ENCODE measurements at places on chromosomes 12 and 14. TPM values are rescaled to one million over a fixed set of nuclear protein-coding genes. Genes with fewer than 3 reads are reported as not detected.

Gene APOF
- polyA plus RNA-seq, result not detected

Gene KCNMB4
- polyA plus RNA-seq, result 1.3 TPM

Gene DAO
- polyA plus RNA-seq, result not detected

Gene CPM
- polyA plus RNA-seq, result 2.2 TPM

Gene FITM1
- polyA plus RNA-seq, result 163 TPM

Gene GPR84
- not detected for polyA plus RNA-seq

Gene PPP1R36
- polyA plus RNA-seq, result 0.86 TPM

Gene P2RX2
- not detected for polyA plus RNA-seq

Gene LRRC10
- polyA plus RNA-seq, result not detected

Gene RHEBL1
- polyA plus RNA-seq, result 0.57 TPM

Gene SCN8A
- 0.03 TPM for polyA plus RNA-seq

Gene KRT8
- 1.2 TPM for polyA plus RNA-seq

Gene HRK
- polyA plus RNA-seq, result 0.01 TPM

Gene TAS2R10
- polyA plus RNA-seq, result not detected

Gene TMEM106C
- 14.3 TPM for polyA plus RNA-seq

Gene ARHGEF40
- 7.3 TPM for polyA plus RNA-seq

Gene GLT1D1
- polyA plus RNA-seq, result 0.60 TPM

Gene FLRT2
- 2.4 TPM for polyA plus RNA-seq

Gene BICDL1
- 0.05 TPM for polyA plus RNA-seq

Gene CRACR2A
- 0.24 TPM for polyA plus RNA-seq

Gene SRRM4
- polyA plus RNA-seq, result 0.09 TPM

Gene CREBL2
- 5.3 TPM for polyA plus RNA-seq

Gene DUSP16
- 3.3 TPM for polyA plus RNA-seq

Gene SLC6A12
- 0.07 TPM for polyA plus RNA-seq

Gene SERPINA5
- 2.6 TPM for polyA plus RNA-seq

Gene SLC16A7
- polyA plus RNA-seq, result 0.49 TPM

Gene RERG
- 1.9 TPM for polyA plus RNA-seq

Gene KRT3
- not detected for polyA plus RNA-seq

Gene CDC42BPB
- 39.6 TPM for polyA plus RNA-seq

Gene TAS2R14
- 0.18 TPM for polyA plus RNA-seq

Gene PTPN21
- 10.7 TPM for polyA plus RNA-seq

Gene LPCAT3
- polyA plus RNA-seq, result 17.4 TPM

Gene RIMKLB
- 5.7 TPM for polyA plus RNA-seq

Gene TCL1A
- 0.05 TPM for polyA plus RNA-seq

Gene RBP5
- 1.2 TPM for polyA plus RNA-seq

Gene RFX4
- not detected for polyA plus RNA-seq

Gene BLOC1S1
- 228 TPM for polyA plus RNA-seq

Gene CLEC4D
- polyA plus RNA-seq, result not detected

Gene CLEC9A
- not detected for polyA plus RNA-seq

Gene DNAJC22
- polyA plus RNA-seq, result not detected

Gene SYNDIG1L
- not detected for polyA plus RNA-seq

Gene RPGRIP1
- polyA plus RNA-seq, result not detected

Gene DBX2
- polyA plus RNA-seq, result 0.09 TPM

Gene ZNF705A
- not detected for polyA plus RNA-seq

Gene TCTN2
- polyA plus RNA-seq, result 1.1 TPM

Gene P3H3
- 1.2 TPM for polyA plus RNA-seq

Gene NGB
- polyA plus RNA-seq, result 0.01 TPM

Gene FZD10
- polyA plus RNA-seq, result 0.26 TPM

Gene VWF
- 49.6 TPM for polyA plus RNA-seq

Gene ANKRD33
- polyA plus RNA-seq, result not detected

Gene PPP4R3A
- 50.0 TPM for polyA plus RNA-seq

Gene LTBP2
- 3.2 TPM for polyA plus RNA-seq

Gene PLEKHD1
- polyA plus RNA-seq, result 0.03 TPM

Gene PAPLN
- 0.52 TPM for polyA plus RNA-seq

Gene CDKN3
- polyA plus RNA-seq, result 1.9 TPM

Gene BATF
- 0.86 TPM for polyA plus RNA-seq
